CD4-positive, alpha-beta memory T cell (primary cell): ENCODE measurements at places on chromosomes 13 and 19.

- DNase-seq: no peak
Measured at GRCh38 chr19:28905996-28906395, 307.0 kb downstream of the UQCRFS1 start.

GRCh38 chr13:23724196-23724970 is 154.2 kb downstream of the TNFRSF19 start:
- DNase-seq: no peak

GRCh38 chr13:42766016-42766415 is 15.4 kb upstream of the FAM216B start:
- DNase-seq: no peak

DNA sequence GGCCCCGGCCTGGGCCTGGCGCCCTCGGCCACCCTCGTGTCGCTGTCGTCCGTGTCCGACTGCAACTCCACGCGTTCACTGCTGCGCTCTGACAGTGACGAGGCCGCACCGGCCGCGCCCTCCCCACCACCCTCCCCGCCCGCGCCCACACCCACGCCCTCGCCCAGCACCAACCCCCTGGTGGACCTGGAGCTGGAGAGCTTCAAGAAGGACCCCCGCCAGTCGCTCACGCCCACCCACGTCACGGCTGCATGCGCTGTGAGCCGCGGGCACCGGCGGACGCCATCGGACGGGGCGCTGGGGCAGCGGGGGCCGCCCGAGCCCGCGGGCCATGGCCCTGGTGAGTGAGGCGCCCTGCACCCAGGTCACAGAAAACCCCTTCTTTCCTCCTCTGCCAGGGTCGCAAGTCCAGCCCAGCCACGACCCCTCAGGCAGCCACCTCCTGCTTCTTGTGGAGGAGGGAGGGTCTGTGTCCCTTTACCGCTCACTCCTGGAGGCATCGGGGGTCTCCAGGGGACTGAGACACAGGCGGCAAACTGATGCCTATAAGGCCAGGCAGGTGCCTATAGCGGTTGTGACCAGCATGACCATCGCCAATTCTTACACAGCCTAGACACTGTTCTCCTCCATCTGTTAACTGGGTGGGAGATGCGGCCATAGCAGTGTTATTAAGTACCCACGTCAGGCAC is 4.2 kb downstream of the TTC9B start:
- no peak for DNase-seq
